Stimulated activated CD4-positive, alpha-beta T cell treated with anti-CD3 and anti-CD28 coated beads, Interleukin-4, amount 100 ng/mL, for 24 hours (primary cell): ENCODE measurements at places on chromosomes 5 and 9.

DNA sequence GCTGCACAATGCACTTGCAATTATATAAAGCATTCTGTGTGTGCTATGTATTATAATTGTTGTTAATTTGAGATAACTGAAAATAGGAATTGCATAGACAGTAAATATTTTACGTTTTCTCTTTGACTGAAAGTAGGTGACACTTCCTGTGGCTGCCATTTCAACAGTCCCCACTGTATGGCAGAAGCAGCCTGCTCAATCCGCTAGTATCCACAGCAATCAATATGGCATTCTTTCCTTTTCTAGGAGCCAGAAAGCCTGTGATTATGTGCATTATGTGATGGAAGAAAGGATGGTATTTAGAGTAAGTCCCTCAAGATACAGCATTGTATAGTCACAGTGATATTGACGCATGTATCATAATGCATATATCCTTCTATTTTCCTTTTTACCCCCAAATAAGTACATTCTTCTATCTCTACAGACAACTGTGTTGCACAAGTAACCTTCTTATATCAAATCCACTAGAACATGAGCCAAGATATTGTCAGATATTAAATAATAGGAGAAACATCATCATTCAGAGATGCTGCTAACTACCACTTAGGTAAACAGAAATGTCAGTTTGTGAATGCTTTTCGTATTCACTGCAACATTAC is 59.7 kb downstream of the CARTPT start:
- DNase-seq, result no peak

DNA sequence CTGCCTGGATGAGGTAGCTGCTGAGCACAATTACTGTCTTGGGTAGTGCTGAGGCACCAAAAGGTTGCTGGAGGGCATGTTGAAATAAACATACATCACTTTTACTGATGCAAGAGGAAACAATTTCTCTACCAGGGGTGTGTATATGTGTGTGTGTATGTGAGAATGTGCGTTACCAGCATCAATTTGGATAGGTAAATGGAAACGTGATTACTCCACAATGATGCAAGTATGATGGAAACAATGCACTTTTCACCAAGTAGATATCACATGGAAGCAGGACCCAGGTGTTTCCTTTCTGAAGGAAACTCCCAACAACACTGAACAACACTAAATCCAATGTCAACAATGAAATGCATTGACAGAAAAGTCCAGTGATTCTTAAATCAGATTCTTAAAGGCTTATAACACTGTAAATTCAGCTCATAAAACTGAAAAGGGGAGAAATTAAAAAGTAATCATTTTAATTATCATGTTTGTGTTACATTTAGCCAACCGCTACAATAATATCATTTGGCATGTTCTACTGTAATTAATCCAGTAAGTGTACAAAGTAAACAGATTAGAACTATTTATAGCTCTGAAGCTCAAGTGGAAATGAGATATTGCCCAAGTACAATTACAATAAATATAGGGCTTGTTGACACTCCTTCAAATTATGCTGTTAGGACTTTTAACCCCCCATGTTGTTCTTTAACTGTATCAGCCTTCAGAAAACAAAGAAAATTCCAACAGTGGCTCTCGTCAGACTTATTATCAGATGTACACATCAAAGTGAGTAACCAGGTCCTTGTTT is 25.3 kb downstream of the YIPF5 start:
- no peak for DNase-seq

DNA sequence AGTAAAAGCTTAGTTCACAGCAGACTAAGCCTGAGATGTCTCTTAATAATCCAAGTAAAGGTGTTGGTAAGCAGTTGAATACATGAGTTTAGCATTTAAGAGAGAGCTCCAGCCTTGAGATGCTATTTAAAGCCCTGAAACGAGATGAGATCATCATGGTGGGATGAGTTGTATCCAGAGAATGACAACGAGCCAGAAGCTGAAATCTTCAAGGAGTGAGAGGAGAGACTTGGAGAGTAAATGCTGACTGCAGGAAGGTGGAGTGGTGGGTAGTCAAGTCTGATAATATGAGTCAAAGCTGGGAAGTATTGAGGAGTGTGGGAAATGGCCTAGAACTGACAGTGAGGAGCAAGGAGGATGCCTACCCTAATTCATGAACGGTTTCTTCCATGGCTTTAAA is 53.7 kb downstream of the PLAC8L1 start:
- DNase-seq, result no peak

DNA sequence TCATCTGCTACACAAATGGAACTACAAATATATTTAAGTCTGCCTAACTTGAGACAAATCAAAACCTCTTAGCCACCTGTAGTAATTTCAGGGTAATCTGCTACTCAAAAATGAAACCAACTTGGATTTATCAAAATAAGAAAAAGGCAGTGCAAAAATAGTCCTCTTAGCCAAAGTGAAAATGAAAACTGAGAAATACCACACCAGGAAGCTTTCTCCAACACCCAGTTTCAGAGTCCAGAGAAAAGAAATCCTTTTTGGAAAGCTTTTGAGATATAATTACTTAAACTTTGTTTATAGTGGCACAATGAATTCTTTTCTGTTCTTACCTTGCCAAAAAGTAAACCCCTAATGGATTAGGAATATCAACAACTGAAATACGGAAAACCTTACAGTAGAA is 990.4 kb downstream of the EFNA5 start:
- DNase-seq, result no peak

DNA sequence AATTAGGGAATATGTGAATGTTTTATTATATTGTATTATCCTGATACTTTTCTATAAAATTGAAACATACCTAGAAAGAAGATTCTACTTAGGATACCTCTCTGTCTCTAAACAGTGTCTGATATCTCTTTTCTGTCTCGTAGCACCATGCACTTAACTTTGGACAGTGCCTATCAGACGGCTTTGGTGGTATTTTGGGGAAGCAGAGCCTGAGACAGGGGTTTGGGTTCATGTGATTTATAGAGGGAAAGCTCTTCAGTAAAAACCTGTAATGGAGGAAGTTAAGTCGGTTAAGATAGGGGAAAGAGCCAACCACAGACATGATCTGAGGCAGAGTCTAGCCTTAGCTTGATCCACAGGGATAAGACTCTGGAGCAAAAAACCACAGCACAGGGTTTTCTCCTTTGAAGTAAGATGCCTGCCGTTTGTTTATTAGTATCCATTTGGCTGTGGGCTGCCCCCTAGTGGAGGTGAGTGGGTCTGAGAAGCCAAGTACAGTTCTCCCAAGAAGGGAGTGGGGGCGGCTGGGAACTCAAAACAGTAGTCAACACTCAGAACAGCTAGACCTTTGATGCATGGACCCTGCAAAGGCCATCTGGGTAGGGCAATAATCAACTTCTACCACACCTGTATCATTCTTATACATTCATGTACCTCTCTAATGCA is 141.2 kb upstream of the ASTN2 start:
- peak; percentile 5 for DNase-seq

GRCh38 chr5:14501353-14502293 is 80.0 kb upstream of the OTULINL start:
- DNase-seq, result no peak

- no peak for DNase-seq
Observed at GRCh38 chr9:137163365-137163715, 6.5 kb downstream of the LRRC26 start.

DNA sequence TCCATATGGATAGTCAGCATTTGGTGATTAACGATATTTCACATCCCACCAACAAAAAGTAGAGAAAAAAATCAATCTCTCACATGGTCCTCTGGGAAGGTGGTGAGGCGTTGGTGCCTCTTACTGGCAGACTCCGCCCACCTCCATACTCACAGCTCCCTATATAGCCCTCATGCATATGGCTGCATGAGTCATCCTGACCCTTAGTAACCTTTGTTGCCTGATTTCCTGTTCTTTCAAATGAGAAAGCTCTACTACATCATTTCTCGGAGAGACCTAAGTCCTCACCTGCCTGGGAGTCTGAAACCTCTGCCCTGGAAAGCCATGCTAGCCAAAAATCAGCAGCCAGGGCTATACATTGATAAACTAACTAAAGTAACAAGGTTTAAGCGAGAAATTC is 33.3 kb upstream of the ABCA1 start:
- peak; percentile 62 for DNase-seq

DNA sequence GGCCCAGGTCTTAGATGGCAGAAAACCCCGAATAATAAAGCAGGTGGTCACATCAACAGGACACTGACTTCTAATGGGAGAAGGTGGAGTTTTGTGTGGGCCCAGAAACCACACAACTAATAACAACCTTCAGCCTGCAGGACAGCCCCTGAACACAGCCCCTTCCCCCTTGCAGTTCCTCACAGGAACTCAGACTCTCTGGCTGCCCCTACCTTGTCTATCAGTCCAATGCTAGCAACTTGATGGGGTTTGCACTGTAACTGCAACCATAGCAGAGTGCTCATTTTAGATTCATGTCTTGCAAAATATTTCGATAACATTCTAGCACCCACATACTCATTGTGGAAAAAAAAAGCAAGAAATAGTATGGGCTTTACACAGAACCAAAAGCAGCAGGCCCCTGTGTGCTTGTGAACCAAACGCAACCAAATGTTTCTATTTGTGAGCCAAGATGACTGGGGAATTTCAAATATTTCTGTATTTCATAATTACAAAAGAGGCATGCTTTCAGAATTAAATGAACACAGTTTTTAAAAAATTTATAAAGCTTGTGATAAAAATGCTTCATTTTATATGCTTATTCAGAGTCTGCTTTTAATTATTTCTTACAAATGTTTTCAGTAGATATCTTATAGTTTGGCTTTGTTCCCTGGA is 62.7 kb upstream of the PDE4D start:
- DNase-seq, result no peak

DNA sequence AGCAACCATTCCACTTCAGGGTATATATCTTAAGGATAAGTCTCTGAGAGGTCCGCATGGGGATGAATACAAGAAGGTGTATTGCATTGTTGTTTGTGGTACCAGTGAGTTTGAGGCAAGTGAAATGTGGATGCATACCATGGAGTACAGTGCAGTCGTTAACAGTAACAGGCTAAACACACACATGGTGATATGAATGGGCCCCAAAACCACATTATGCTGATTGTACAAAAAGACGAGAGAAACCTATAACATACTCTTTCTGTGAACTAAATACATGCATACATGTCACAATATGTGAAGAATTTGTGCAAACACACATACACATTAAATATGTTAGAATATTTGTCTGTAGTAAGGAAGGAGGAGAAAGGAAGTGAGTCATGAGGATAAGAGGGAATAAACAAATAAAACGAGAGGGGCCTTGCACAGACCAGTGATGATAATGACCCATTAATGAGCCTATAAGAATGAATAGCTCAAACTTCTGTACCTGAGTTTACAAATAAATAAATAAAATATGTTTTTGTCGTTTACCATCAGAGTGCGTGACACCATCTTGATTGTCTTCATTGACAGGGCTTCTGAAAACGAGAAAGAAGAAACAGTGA is 66.5 kb upstream of the RICTOR start:
- no peak for DNase-seq

DNA sequence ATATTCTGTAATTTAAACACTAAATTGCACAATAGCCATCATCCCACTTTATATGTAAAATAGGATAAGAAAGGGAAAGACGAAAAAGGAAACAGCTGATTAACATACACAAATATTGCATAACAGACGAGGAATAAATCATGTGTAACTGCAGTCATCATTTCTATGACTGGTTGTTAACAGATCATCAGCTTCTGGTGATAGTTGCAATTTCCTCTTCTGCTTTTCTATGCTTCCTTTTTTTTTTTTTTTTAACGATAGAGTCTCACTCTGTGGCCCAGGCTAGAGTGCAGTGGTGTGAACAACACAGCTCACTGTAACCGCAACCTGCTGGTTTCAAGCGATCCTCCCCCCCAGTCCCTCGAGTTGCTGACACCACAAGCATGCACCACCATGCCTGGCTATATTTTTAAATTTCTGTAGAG is 22.5 kb upstream of the JAKMIP2 start:
- peak; percentile 35 for DNase-seq

GRCh38 chr9:126591083-126591482 is 22.6 kb upstream of the LMX1B start:
- DNase-seq, result no peak

GRCh38 chr5:98314292-98314691 is 459.2 kb upstream of the RGMB start:
- no peak for DNase-seq

DNA sequence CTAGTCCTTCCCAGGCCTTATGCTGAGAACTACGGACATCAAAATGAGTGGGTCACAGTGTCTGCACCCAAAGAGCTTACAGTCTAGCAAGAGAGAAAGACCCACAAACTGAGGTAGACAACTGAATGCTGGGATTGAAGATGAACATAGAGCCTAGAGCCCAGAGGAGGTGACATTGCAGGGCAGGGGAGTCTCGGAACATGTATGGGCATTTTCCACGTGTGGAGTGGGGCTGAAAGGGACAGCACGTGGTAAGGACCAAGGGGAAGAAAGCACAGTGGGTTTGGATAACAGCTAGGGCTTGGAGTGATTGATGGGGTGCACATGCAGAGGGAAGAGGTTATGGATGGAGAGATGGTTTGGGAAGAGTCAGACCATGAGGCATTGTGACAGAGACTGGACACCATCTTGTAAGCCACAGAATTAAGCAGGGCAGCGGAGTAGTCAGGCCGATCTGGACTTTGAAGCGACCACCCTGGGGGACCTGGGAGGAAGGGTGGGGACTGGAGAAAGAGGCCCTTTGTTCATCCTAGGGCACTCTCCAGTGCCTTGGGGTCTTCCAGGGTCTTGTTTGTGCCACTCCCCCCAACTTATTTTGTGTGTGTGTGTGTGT is 47.5 kb upstream of the SH3PXD2B start:
- DNase-seq, result no peak

DNA sequence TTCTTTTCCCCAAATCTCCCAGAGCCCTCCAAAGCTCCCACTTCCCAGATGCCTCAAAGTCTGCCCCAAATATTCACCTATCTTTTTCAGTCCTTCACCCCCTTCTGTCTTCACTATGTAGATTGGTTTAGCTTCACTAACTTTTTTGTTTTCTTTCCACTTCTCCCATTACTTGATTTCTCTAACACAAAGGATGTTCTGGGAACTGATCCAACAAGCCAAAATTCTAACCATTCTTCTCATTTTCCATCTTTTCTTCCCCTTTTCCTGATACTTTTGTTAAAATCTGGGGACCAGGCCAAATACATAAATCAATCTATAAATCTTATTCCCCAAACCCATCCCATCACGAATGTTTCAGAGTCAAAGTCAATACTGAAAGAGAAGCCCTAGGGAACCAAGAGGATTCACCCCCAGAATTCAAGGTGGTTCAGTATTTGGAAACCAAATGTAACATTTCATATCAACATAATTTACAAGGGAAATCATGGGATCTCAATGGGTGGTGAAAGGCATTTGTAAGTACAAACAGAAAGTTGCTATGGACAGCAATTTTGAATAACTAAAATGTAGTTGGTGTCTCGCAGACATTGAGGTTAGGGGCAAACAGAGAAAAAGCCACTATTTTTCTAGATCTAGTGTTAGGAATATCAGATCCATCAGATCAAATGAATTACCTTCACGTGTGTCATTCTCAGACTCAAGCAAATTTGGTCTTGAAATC is 35.3 kb downstream of the APTX start:
- no peak for DNase-seq

- DNase-seq, result no peak
Observed at GRCh38 chr9:69760278-69760610, 433 bp upstream of the PTAR1 start.

GRCh38 chr9:13513716-13514444 is 234.4 kb upstream of the MPDZ start:
- no peak for DNase-seq
